HFF-Myc (cell line): ENCODE measurements at places on chromosomes 1 and 21.

DNA sequence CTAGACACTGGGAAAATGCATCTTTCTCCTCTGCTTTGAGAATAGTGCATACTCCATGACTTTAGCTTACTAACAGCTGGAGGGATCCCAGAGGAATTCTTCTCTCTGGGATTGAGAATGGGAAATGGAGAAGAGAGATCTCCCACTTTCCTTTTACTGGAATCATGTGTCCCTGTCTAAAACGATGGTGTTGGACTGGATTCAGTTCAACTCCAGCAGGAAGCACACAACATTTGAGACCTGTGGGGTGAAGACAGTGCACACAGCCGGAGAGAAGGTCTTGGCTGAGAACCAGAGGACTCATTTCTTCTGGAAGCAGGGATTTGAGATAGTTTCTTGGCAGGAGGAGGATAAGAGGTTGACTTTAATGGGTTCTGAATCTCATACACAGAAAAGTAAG is 58.7 kb downstream of the TRABD2B start:
- DNase-seq: no peak

DNA sequence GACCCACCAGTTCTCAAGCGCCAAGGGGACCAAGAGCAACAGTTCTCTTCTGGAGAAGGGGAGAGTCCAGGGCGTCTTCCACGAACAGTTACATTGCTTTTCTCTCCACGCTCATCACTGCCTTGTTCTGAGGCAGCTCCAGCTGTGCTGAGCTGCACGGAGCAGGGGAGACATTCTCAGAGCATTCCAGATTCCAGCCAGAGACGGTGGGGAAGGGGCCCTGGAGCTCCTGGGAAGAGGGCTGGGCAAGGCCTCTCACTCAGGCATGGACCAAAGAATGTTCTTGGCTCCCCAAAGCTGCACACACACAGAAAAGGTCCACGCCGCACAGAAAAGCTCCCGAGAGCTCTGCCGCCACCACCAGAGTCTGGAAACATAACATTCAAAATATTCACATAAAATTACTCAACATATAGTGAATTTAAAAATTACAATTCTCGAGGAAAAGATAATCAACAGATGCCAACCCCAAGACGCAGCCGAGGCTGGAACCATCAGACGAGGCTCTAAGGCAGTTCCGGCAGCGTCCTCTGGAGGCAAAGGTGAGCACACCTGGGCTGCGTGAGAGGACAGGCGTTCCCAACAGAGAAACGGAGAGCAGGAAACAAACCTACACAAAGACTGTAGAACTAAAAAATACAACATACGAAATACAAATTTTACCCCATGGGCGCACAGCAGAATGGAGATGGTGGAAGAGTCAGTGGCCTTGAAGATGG is 40.5 kb downstream of the UBE2G2 start:
- no peak for DNase-seq

DNA sequence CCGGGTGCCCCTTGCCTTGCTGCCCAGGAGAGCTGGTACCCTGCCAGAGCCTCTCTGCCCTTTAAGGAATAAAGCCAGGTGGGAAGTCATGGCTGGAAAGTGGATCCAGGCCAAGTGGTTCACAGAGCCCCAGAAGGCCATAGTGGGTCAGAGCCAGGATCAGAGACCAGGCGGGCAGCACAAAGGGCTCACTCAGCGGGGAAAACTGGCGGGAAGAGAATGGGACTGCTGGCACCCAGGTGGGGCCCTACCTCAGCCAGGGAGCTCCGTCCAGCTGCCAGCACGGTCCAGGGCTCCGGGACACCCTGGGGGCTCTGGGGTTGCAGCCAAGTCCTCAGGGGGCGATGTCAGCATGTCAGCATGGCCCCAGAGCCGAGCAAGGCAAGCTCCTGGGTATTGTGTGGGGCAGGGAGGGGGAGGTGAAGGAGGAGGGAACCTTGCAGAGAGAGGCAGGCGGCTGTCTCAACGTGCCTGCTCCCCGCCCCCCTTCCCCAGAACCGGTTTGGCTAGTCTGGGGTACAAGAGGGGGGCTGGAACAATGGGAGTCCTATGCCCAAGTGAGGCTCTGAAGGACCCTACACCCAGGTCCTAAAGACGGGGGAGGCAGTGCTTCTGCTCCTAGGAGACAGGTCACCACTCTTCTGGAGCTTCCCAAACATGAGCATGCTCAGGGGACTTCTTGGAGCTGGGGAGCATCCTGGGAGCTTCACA is at the start of gene ARHGEF19:
ARHGEF19 (minus strand) TSS at position 402 of the 711 bp plus-strand sequence. CDS start 3,598 bp downstream, outside the sequence.
- no peak for DNase-seq

DNA sequence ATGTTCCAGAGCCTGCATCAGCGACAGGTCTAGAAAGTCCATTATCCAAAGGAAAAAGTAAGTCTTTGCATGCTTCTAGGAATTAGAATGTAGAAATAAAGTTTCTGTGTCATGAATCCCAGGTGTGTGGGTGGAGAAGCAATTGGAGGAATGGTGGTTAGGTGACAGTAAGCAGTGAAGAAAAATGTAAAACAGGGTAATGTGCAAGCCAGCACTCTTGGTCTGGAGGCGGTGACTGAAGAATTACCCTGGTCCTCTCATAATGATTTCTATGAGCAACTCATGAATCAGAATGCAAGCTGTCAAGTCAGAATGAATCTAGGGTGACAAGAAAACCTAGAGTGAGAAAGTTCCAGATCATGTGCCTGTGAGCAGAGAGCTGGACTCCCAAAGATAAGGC is 33.6 kb downstream of the PLPPR4 start:
- DNase-seq: no peak

DNA sequence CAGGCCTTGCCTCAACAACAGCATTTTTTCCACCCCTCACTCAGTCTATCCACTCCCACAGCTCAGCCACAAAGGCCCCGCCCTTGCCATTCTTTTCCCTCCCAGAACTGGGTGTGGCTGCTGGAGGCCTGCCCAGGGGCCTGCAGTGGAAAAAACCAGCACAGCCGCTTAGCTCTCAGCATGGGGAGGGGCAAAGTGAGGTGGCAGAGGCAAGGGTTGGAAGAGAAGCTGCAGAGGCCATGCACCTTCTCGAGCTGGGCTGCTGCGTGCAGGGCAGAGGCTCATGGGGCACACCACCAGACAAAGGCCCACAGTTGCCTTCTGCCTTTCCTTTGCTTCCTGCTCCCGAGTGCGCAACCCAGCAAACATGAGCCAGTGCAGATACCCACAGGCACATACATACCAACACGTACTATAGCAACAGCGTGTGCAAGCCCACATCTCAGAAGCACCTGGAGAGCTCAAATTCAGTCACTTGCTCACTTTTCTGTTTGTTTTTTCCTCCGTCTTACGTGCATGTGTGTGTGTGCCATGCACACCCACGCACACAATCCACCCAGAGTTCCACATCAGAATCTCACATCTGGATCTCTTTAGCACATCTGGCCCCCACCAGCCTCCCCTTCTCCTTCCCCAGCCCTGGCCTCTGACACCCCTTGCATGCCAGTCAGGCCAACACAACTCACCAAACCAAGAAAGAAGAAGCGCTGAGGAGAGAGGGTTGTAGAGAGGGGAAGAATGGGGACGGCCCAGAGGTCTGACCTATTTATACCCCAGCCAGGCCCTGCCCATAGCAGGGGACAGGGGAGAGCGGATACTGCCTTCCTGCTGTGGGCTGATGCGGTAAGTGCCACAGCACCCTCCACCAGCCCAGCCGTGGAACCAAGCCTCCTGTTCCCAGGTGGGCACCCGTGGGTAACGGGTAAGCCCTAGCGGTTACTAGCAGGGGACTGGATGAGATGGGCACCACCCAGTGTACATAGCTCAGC is at the start of gene S100A4:
S100A4 (minus strand) TSS at position 740 of the 989 bp plus-strand sequence. CDS start 1,012 bp downstream, outside the sequence.
- peak; percentile 92 for DNase-seq

DNA sequence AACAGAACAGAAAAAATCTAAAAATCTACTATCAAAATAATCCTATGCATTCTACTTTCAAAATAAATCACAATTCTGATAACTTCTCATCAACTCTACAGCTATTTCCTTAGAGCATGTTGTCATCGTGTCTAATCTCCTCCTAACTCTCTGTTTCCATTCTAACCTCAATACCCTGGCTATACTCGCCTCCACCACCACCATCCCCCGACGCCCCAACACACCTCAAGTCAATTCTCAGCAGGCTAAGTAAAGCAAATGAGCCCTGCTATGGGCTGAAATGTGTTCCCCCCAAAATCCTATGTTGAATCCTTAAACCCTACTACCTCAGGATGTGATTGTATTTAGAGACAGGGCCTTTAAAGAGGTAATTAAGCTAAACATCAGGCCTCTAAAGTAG is 34.6 kb downstream of the NRDC start:
- no peak for DNase-seq

DNA sequence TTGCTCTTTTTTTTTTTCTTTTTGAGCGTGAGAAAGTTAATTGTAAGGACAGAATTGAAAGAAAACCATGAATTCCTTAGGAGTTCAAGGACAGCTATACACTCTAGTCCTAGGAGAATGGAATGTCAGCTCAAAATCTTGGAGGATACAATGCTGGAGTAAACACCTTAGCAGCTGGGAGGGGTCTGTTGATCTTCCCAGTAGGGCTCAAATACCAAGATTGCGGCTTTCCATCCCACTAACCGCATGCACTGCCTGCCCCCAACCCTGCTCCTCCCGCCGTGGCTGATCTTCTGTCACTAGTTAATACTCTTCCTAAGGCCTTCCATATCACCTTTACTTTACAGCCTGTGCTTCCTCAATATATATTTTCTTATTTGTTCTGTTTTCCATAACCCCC is 2.6 kb upstream of the PDC start:
- DNase-seq: no peak

DNA sequence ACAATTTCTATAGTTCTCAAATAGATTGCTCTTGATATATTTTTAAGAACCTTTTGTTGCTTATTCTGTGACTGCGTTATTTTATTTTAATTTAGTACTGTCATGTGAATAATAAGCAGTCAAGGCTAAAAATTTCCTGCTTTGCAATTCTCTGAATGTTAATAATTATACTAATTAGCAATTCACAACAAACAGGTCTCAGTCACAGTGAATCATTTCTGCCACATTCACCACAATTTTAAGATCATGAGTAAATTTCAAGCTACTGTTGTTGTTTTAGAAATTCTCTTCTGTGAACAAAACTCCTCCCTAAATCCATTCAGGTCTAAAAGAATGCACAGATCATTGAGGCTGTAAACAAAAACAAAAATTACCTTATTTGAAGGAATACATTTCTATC is 339.6 kb upstream of the DPYD start:
- DNase-seq: no peak

DNA sequence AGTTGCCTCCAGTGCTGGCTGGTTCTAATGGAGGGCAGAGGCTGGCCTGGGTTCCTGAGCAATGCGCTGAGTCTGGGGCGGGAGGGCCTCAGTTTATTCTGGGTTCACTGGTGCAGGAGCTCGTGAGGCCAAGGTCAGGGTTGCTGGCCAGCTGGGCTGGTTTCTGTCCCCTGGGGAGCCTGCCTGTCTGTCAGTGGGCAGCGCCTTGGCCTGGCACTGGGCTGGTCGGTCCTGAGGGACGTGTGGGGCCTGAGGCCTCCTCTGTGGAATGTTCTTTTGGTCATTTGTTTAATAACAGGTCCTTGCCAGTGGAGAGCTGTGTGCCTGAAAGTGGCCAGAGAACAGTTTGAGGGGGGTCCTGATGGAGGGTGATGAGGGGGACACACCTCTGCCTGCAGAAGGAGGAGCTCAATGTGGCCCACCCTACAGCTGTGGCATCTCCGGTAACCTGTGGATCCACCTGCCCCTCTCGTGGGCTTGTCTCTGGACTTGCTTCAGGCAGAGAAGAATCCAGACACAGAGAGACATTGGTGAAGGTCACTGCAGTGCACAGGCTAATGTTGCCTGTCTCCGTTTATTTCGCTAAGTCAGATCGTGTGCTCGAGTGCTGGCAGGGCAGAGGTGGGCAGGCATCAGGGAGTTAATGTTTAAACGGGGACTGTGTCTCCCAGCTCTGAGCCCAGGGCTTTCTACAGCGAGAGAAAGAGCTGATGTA is 34.6 kb downstream of the COQ8A start:
- DNase-seq: no peak

DNA sequence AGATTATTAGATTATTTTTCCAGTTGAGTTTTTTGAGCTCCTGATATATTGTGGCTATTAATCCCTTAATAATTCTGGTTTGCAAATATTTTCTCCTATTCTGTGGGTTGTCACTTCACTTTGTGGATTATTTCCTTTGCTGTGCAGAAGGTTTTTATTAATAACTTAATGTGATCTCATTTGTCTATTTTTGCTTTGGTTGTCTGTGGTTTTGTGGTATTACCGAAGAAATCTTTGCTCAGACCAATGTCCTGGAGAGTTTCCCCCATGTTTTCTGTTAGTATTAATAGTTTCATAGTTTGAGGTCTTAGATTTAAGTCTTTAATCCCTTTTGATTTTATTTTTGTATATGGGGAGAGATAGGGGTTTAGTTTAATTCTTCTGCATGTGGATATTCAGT is 7.1 kb upstream of the TBX19 start:
- DNase-seq: no peak

DNA sequence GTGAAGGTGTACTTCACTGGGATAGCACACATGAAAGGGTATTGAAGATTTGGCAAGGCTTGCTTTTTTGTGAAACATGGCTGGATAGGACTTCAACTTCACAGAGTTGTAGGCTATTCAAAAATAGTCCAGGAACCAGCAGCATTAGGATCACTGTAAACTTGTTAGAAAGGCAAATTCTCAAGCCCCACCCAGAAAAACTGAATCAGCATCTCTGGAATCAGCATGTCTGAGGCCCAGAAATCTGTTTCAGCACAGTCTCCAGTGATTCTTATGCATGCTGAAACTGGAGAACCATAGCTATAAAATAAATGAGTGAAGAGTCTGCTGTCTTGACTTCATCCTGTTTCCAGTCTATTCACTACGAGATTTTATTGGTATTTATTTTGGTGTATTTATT is 8.1 kb upstream of the KRTAP21-3 start:
- DNase-seq: no peak

- DNase-seq: no peak
Observed at GRCh38 chr1:63643517-63643916, 50.3 kb downstream of the PGM1 start.

GRCh38 chr1:86018283-86018923 is 138.2 kb downstream of the COL24A1 start:
- DNase-seq: no peak

- no peak for DNase-seq
Observed at GRCh38 chr1:247421074-247421473, 5.1 kb downstream of the NLRP3 start.

DNA sequence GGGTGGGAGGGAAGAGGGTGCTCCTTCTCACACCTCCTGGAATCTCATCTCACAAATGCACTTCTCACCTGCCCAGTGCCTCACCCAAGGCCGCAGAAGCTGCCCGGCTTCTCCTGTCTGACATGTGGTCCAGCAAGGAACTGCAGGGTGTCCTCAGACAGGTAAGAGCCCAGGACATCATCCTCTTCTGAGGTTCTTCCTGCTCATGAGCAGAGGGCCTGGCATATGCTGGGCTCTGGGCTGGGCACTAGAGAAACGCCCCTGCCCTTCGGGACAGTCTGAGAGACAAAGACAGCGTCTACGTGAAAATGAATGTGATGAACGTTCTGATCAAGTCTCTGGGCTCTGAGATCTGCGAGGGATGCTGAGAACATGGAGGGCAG is 42.4 kb downstream of the PKP1 start:
- DNase-seq: no peak

DNA sequence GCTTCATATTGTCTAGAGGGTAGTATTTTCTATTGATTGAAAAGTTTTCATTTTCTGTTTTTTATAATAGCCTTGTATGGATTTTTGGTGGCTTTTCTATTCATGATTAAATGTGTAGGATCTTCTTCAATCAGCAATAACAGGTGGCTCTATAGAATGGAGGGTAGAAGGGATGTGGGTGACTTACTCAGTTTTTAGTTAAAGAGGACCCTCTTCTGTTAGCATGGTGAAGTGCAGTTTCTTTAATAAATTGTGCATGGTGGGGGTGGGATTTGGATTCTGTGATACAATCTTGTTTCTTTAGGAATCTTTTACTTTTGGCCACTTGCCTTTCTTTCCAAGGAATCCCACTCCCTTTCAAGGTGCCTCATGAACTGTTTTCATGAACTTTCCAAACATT is 64.7 kb downstream of the SLC35A3 start:
- DNase-seq: no peak
